ENCODE measurements at places on chromosomes 7 and 10.

DNA sequence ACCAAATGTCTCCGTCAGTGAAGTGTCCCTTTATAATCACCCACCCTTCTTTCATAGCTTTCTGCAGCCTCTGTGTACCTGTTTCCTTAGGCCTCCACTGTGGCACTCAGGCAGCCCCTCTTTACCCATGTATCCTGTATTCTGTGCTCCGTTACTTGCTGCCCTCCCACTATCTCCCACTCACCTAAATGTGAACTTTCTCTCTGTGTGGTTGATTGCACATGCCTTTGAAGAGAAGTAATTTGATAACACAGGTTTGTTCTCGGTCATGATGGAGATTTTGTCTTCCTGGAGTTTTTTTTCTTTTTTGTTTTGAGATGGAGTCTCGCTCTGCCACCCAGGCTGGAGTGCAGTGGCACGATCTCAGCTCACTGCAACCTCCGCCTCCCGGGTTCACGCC is 61.5 kb downstream of the REEP3 start:
- DNase-seq = no peak

GRCh38 chr10:58700591-58700990 is 187.9 kb downstream of the BICC1 start:
- no peak for DNase-seq

DNA sequence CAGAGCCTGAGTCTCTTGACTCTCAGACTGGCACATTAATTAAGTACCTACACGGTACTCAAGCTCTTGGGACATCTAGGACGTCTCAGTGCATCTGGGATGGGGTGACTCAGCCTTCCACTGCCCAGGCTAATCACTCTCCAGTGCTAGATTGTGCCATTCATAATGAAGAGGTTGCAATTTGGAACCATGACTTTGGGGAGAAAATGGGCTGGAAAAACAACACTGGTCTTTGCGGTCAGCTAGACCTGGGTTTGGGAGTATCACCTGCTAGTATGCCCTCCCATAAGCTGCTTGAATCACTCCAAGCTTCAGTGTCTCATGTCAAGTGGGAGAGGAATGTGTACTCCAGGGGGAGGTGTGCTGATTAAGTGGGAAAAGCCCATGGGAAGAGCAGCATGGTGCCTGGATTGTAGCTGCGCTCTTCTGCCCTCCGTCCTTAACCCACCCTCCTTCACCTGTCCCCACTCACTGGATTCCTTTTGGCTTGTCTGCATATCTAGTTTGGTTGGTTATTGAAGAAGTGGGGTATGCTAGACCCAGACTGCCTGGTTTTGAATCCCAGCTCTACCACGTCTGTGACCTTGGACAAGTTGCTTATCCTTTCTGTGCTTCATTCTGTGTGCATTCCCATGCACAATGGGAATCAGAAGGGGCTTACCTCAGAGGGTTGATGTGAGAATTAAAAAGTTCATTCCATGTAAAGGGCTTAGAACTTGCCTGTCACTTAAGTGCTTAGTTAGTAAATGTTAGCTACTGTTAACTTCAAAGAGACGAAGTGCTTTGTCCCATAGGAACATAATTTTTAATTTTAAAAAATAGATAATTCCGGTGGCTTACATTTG is 3.8 kb downstream of the NFE2L3 start:
- no peak for DNase-seq

- DNase-seq = no peak
These were observed 205.8 kb downstream of the CCSER2 start for GRCh38 chr10:84534168-84534567.

DNA sequence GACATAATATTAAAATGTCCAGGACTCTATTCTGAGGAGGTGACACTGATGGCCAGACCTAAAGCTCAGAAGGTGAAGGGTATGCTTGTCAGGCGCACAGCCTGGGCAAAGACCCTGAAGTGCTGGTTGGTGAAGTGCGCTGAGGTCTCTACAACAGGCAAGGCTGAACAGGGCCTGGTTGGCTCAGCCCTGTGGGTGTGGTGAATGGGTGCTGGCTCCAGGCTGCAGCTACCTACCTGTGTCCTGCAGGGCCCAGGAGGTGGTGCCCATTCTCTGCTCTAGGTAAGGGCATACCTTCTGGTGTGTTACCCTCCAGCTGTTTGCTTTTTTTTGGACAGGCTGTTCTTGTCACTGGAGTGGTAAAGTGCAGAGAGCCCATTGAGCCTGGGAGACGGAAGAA is 85.1 kb downstream of the RAMP3 start:
- DNase-seq = no peak

GRCh38 chr7:4845740-4846142 is 16.1 kb downstream of the PAPOLB start:
- no peak for DNase-seq

GRCh38 chr10:26805567-26806245 is 55.1 kb downstream of the ABI1 start:
- DNase-seq = no peak

GRCh38 chr7:93651603-93652159 is 77.2 kb upstream of the CALCR start:
- no peak for DNase-seq

GRCh38 chr10:70847659-70848360 is 32.1 kb downstream of the SGPL1 start:
- DNase-seq = no peak

DNA sequence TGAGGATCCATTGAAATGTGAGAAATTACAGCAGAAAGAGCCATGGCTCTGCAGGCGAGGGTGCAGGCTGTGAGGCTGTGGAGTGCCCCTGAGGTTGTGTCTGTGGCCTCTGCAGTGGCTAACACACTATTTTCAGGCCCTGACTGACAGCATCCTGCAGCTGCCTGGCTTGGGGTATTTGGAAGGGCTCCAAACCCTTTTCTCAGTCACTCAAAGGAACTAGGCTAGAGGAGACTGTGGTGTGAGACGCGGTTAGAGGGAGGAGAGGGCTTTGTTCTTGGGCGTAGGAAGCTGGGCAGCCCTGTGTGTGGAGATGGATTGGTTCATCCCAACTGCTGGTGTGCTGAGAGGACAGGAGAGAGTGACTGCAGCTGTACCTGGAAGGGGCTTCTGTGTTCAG is 134.9 kb downstream of the RAMP3 start:
- DNase-seq = no peak

DNA sequence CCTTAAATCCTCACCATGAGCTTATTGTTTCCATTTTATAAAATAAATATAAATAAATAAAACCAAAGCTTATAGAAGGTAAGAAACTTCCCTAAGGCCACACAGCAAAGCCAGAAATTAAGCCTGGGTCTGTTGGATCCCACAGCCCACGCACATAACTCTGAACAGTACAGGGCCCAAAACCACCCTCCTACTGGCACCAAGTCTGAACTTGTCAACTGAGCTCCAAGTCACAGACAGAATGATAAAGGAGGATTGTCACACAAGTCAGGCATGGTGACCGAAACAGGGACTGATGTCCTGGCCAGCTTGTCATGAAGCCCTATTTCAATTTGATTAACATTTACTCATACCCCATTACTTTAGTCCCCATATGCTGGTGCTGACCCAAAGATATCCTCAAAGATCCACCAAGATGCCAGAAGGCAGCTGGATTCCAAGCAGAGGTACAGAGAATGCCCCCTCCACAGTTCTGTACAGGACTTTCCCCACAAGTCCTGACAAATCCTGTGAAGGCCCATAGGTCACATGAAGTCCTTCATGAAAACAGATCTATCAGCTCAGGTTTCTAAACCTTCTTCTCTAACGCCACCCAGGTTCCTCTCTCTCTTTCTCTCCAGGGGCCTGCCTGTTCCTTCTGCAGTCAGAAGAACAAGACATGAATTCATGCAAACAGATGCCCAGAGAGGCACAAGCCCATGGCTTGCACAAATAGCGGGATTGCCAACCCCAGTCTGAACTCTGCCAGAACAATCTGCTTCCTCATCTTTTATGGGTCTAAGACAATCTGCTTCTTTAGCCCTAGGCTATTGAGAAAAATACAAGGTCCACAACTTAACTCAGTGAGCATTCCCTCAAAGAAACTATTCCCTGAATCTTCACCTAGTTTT is 60.9 kb downstream of the GLI3 start:
- DNase-seq = no peak

DNA sequence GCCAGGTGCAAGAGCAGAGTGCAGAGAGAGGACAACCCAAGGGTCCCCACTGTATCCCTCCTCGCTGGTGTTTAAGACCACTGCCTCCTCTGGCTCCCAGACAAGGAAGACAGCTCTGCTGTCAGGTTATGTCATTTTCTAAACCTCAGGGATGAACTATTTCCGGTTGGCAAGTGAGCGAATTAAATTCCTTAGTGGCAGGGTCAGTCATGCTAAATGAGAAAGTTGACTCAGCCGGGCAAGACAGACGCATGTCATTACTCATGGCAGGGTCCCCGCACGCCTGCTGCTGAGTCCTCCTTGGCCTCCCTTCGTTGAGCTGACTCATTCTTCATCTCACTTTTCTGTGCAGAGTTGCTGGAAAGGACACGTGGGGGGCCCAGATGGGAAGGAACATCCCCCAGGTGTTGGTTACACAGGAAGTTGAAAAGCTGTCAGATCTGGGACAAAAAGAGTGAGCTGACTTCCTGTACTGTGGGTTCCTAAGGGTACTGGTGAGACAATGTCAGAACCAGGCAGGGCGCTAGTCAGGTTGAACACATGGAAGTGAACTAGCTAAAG is 47.1 kb upstream of the UCN3 start:
- DNase-seq = no peak

Measured in GM12891 (cell line).